ENCODE measurements at places on chromosomes 4 and X. TPM values are rescaled to one million over a fixed set of nuclear protein-coding genes. Genes with fewer than 3 reads are reported as not detected.

GRCh38 chr4:117676153-117676552 is 358.1 kb upstream of the NDST3 start:
- no peak overlapping the region for H3K27ac ChIP-seq
- no peak overlapping the region for H3K4me3 ChIP-seq
- no peaks in the 10 kb centered on the region for H3K27me3 ChIP-seq
- DNase-seq, result no peak
- H3K4me1 ChIP-seq, result no peaks in the 10 kb centered on the region

- H3K4me1 ChIP-seq, result no peaks in the 10 kb centered on the region
- H3K27ac ChIP-seq, result no peak overlapping the region
- DNase-seq, result no peak
- no peaks in the 10 kb centered on the region for H3K27me3 ChIP-seq
- peaks cover 61% of the 10 kb centered on the region for H3K36me3 ChIP-seq
- H3K4me3 ChIP-seq, result no peak overlapping the region
Observed at GRCh38 chr4:1317177-1318045, 27.7 kb downstream of the MAEA start.

- H3K36me3 ChIP-seq, result no peaks in the 10 kb centered on the region
- no peaks in the 10 kb centered on the region for H3K27me3 ChIP-seq
- H3K4me3 ChIP-seq, result no peak overlapping the region
Observed at GRCh38 chr4:8652181-8653078, 59.9 kb downstream of the CPZ start.

DNA sequence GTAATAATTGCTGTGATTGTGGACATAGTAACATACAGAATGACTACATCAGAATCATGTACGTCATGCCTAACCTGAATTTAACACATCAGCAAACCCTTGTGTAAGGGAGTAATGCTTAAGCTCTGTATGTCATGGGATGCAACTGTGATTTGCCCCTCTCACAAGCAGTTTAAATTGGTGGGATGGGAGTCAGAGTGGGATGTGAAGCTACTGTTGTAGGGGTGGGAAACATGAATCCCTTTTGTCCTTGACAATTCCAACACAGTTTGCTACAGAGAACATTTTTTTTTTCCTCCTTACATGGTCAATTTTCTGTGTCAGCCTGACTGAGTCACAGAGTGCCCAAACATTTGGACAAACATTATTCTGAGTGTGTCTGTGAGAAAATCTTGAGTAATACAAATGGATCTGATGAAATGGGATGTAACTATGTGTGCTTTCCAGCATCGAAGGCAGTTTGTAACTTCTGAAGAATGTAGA is 392.8 kb downstream of the GPM6A start:
- peak overlapping the region; percentile 65 for H3K27ac ChIP-seq
- no peak overlapping the region for H3K4me3 ChIP-seq
- DNase-seq, result no peak
- H3K4me1 ChIP-seq, result peaks cover 7% of the 10 kb centered on the region

DNA sequence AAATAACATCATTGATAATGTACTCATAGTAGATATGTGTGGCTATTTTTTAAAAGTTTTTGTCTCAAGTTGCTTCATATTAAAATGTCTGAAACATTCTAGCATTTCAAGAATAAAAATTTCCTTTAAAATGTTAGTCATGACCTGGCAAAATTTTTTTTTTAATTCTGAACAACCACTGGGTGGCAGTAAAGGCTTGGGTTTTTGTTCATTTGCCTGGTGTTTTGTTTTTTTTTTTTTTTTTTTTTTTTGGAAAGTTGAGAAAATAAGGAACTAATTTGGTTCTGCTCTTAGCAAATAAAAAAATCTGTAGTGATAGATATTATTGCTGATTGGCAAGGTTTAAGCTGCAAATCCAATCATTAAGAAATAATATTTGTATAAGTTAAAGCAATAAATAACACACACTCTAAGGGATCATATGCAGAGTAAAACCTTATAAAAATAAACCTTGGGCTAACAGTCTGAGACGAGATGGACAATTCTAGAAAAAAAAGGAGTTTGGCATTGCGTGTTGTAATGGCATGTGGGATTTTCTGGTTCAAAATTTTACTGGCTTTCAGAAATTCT is 81.4 kb downstream of the CEP44 start:
- H3K27ac ChIP-seq, result no peak overlapping the region
- no peaks in the 10 kb centered on the region for H3K27me3 ChIP-seq
- H3K4me1 ChIP-seq, result no peaks in the 10 kb centered on the region
- H3K4me3 ChIP-seq, result no peak overlapping the region
- no peak for DNase-seq

GRCh38 chrX:8067754-8068462 is 103.2 kb downstream of the VCX2 start:
- no peaks in the 10 kb centered on the region for H3K36me3 ChIP-seq
- H3K27ac ChIP-seq, result no peak overlapping the region
- no peak for DNase-seq
- H3K27me3 ChIP-seq, result no peaks in the 10 kb centered on the region
- no peak overlapping the region for H3K4me3 ChIP-seq

- no peaks in the 10 kb centered on the region for H3K4me1 ChIP-seq
- no peaks in the 10 kb centered on the region for H3K27me3 ChIP-seq
- no peak overlapping the region for H3K4me3 ChIP-seq
- no peak overlapping the region for H3K27ac ChIP-seq
Observed at GRCh38 chrX:45142185-45142584, 58.5 kb downstream of the DIPK2B start.

- no peak for DNase-seq
- no peak overlapping the region for H3K27ac ChIP-seq
- H3K36me3 ChIP-seq, result no peaks in the 10 kb centered on the region
Observed at GRCh38 chr4:142474398-142475087, 371.6 kb downstream of the INPP4B start.

The BDH2 gene
- total RNA-seq, result 13.9 TPM

The NDST4 gene
- not detected for total RNA-seq

The DCAF4L1 gene
- total RNA-seq, result 0.11 TPM

All from ascending aorta (tissue), 2 donors.